ENCODE measurements at places on chromosomes 7 and 10.

DNA sequence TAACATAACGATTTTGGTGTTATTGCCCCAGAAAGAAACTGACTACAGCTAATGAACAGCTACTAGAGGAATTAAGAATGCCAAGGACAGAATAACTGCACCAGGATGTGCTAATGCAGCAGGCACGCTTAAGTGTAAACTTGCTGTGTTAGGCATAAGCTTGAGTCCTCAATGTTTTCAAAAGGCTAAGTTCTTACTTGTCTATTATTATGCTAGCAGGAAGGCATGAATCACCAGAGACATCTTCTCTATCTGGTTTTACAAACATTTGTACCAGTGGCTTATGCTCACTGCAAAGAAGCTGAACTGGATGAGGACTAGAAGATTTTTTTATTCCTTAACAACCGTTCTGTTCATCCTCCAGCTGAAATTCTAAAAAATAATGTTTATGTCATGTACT, 1035.3 kb downstream of the NRG3 start:
- no peak for DNase-seq

DNA sequence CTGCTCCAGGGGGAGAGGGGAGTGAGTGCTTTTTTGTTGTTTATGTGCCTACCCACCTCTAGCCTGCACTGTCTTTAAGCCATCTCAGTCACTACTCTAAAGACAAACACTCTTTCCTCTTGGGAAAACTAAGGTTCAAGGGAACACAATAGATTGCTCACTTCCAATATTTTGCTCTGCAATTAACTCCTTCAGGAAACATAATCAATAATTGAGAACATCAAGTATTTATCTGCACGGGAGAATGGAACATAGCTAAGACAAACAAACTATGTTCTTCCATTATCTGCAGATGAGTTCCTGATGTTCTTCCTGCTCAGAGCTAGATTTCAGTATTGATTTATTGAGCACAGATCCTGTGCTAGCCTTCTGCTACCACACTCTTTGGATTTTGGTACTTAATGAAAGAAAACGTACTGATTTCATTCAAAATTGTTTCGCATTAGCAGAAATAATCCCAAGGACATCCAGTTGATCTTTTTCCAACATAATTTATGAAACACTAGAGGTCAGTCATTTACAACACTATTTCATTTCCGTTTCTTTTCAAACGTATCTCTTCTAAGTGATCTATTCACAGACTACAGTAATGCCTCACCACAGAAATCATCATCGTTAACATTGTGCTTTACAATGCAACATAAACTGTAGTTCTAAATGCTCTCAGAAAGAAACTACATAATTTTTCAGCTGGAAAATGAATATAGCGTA, 8.3 kb downstream of the NEBL start:
- DNase-seq: no peak

DNA sequence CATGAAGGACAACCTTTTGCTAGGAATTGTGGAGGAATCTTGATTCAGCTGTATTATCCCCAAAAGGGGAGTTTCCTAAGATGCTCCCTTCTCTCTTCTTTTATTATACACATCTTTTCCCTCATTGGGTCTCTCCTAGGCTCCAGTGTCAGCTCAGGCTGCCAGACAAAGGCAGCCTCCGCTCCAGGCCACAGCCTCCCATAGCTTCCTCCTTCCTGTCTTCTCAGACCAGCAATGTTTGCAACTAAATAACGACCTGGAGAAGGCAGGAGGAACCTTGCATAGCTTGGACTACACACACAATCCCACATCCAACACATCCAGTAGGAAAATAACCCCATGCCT, 12.3 kb downstream of the SFXN3 start:
- DNase-seq: no peak

GRCh38 chr10:126369125-126369710, 19.1 kb downstream of the ADAM12 start:
- DNase-seq: no peak

- no peak for DNase-seq
Measured at GRCh38 chr7:149770728-149771636, 2.4 kb downstream of the ZNF467 start.

GRCh38 chr7:91435381-91436059, 171.3 kb downstream of the FZD1 start:
- DNase-seq: no peak

- DNase-seq: no peak
Measured at GRCh38 chr10:18886102-18886501, 162.5 kb upstream of the MALRD1 start.

DNA sequence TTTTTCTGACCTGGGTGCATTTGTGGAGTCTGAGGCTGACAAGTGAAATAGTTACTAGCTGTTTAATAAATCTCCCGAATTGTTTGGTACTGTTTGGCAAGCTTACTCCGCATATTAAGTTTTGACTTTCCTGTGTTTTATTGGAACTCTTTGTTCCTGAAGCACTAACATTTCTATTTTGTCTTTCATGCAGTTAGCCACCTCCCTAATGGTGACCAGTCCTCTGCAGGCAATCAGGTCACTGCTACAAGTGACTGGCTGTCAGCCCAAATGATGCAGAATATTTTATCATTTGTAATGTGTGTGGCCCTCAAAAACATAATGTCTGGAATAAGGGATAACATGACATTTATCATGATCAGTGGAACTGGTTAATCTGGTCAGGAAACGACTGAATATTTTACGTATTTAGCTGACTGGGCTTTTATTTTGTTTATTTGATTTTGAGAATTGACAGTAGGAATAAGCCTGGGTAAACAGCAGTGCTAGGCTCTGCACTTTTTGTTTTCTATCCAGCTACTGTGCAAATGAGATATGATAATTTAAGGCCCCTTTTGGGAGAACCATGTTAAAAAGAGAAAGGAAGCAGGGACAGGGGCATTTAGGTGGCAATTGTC, 82.9 kb downstream of the ST7 start:
- no peak for DNase-seq

- no peak for DNase-seq
Measured at GRCh38 chr7:124718032-124718766, 47.4 kb downstream of the GPR37 start.

- DNase-seq: no peak
Measured at GRCh38 chr10:47400251-47400650, 16.2 kb upstream of the ZNF488 start.

- DNase-seq: no peak
Measured at GRCh38 chr10:96260014-96260413, 11.4 kb downstream of the BLNK start.

- DNase-seq: no peak
Measured at GRCh38 chr10:27285093-27285492, 44.5 kb upstream of the ACBD5 start.

- no peak for DNase-seq
Measured at GRCh38 chr10:17665747-17666146, 21.8 kb downstream of the STAM start.

GRCh38 chr7:112833082-112833481, 42.9 kb upstream of the TMEM168 start:
- DNase-seq: no peak

GRCh38 chr10:86699991-86700840, 31.9 kb downstream of the LDB3 start:
- DNase-seq: no peak

DNA sequence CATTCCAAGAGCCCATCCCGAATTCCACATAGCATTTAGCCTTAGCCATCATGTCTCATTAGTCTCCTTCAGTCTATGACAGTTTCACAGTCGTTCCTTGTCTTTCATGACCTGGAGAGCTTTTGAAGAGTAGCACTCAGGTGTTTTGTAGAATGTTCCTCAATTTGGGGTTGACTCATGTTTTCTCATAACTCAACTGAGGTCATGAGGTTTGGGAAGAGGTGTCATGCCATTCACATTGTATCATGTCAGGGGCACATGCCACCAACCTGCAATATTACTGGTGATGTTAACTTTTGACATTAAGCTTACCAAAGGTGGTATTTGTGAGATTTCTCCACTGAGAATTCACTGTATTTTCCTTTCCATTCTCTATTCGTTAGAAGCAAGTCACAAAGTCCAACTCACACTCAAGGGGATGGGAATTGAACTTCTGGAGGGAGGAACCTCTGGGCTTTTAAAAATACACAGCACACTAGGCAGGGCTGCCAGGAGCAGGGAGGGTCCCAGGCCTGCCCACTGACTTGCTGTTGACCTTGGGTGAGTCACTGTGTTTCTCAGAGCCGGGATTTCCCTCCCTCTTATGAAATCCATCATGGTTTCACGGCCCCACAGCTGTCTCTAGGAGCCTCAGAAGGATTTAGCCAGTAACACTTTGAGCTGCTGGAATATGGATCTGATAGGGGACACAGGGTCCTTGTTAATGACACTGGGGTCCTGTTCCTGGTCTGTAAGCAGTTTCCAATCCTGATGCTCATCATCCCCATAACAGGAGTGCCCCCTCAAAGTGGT, 74.4 kb upstream of the TCF7L2 start:
- no peak for DNase-seq

GRCh38 chr10:132199268-132199853, 12.6 kb downstream of the DPYSL4 start:
- DNase-seq: no peak

GRCh38 chr10:4658777-4659176, 167.2 kb upstream of the AKR1E2 start:
- no peak for DNase-seq

- no peak for DNase-seq
Measured at GRCh38 chr10:49615721-49616120, 1.9 kb downstream of the CHAT start.

DNA sequence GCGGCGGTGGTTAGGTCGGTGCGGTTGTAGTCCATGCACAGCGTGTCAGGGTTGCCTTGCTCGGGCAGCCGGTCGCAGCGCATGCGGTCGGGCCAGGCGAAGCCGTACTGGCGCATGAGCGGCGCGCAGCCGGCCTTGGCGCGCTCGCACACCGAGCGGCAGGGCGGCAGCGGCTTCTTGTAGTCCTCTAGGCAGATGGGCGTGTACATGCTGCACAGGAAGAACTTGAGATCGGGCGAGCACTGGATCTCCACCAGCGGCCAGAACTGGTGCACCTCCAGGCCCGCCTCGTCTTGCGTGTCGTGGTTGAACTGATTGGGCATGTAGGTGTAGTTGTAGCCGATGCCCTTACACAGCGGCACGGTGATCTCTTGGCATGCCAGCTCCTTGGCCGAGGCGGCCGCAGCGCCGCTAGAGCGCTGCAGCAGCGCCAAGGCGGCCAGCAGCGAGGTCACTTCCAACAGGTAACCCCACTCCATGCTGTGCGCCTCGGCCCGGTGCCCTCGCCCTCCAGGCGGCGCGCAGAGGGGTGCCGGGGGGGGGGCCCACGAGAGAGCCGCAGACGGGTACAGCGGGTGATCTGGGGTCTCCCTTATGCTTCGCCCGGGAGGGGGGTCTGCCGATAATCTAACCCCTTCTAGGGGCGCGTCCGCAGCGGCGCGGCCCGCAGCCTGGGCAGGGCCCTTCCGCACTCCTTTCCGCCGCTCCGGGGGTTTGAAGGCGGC, 983 bp downstream of the FZD8 start:
- DNase-seq: no peak

- DNase-seq: no peak
Measured at GRCh38 chr10:62224606-62225005, 44.0 kb downstream of the RTKN2 start.

GRCh38 chr10:91726355-91726754, 71.9 kb upstream of the TNKS2 start:
- DNase-seq: no peak

DNA sequence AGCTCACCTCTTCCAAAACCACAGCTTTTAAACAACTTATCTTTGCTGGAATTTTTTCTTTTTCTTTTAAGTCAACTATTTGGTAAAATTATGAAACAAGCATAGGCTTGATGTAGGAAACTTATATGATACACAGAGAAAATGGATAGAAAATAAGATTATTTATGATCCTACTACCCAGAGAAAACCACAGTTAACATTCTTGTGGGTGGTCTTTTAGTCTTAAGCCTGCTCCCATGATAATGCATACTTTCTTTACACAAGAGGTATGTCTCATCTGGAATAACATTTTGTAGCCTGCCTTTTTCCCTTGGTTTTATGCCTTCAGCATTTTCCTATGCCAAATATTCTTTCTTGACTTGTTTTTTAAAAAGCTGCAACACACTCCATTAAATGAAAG, 21.4 kb downstream of the PLPP4 start:
- DNase-seq: no peak

DNA sequence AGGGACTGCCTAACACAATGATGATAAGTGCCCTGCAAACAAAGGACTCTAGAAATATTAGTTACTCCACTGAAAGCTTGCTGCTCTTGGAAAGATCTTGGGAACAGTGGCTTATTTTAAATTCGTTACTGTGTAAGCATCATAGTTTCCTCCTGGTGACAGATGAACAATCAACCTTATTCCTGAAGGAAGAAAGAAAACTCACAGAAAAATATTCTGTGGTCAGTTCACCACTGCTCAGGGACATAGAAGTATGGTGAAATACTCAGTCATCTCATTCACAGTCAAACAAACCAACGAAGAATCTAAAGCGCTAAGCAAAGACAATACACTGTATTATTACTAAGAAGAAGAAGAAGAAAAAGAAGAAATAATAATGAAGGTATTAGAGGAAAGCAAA, 27.8 kb downstream of the MKX start:
- DNase-seq: no peak

- DNase-seq: no peak
Measured at GRCh38 chr10:128781637-128782036, 655.4 kb upstream of the MKI67 start.

DNA sequence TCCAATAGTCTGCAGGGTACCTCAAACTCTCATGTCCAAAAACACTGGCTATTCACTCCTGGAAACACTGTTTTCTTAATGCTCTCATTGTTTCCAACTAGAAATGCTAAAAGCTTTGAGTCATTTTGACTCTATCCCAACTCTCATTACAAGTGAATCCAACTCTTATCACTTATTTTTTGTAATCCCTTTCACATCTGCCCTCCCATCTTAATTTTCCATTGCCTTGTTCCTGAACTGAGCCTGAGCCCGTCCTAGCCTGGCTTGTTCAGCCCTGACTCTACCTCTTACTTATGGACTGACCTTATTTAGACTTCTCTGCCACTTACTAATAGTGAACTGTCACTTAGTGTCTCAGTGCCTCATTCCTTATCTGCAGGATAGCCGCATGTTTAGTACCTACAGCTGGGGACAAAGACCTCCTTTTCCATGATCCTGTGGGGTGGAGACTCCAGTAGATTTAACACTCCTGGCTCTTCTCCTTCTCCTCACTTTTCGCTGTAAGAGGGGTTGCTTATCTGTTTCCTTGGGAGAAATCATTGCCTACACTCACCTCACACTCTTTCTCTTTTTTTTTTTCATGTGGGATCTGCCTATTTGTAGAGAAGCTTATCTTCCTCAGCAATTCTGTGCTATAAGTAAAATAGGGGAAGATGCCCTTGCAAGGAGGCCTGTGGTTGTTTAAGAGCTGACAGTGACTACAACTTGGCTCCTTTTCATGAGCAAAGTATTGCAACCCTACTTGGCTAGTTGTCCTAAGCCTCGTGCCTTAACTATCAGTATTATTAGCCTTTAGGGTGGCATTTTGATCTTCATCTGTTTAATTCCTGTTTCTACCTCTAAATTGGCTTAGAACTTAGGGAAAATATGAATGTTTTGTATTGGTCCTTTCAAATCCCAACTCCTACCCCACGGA, 56.4 kb downstream of the SLC16A12 start:
- no peak for DNase-seq
